Activated naive CD4-positive, alpha-beta T cell treated with anti-CD3 and anti-CD28 coated beads, Interleukin-2, amount 50 U/mL, for 72 hours (primary cell): ENCODE measurements at places on chromosomes 2 and 18. TPM values are rescaled to one million over a fixed set of nuclear protein-coding genes. Genes with fewer than 3 reads are reported as not detected.

RSAD2 gene
- total RNA-seq, result 11.1 TPM

DNA sequence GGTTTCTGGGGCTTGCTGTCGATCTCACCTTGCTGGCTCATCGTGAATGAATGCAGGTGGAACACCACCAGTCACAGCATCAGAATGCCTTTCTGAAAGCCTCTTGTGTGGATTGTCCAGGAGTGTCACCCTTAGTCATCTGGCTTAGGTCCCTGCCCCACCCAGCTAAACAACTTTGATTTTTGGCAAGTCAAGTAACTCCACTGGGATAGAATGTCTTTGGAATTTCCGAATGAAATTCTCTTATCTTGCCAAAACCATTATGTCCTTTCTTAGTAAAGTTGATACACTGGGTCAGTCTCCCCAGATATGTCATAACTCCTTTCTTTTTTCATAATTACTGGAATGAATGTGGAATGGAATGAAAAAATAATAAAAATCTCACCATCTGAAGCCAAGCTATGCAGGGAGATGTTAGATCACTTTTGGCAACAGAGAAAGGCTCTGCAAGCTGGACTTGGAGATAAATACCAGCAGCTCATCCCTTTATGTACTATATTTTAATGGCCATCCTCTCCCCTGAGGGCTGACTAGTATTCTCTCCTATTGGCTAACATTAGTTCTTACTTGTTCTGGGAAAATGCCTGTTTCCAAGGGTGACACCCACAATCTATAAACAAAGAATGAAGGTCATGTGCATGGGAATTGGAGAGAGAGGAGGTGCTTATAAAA lies 35.4 kb downstream of the INSIG2 start:
- DNase-seq, result no peak

DNA sequence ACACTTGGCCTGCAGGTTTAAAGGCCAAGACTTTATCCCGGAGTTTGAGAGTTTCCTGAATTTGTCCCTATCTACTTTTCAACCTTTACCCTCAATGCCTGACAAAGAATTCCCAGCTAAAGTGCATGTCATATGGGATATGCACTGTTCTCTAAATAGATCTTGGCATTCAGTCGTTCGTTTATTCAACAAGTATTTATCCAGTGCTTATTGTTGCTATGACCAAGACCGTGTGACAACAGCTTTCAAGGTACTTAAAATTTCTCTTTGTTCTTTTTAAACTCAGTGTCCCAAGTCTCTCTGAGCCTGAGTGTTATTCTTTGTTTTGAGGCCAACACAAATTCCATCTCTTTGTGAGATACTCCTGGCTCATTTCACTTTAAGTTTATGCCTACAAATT lies 133.4 kb downstream of the RGPD3 start:
- no peak for DNase-seq

SUPT7L gene
- 35.7 TPM for total RNA-seq

DNA sequence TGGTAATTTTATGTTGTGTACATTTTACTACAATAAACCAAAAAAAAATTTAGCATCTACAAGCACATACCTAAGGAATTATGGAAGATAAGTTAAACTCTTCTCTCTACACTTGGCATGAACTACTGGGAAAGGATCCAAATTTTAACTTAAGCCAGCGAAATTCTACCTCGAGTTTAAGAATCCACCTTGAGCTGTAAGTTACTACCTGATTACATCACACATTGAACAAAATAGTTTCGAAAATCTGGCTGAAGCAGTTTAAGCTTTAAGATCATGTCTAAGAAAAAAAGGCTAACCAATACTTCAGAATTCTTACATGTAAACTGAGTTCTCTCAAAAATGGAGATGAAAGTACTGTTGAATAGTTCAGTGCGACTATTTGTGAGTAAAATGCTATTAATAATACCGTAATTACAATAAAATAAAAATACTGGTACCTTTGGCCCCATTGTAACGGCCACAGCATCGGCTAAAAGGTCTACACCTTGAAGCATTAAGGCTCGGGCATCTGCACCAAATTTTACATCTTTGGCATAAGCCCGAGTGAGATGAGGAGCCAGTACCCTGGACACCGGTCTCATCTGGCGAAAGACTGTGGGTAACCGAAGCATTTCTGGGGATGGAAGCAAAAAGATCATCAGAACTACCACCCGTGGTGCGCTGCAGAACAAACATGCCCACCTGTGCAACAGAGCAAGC lies 1.3 kb downstream of the HSPD1 start:
- no peak for DNase-seq

- DNase-seq, result no peak
Observed at GRCh38 chr2:109736177-109736827, 57.8 kb upstream of the RGPD5 start.

- no peak for DNase-seq
Observed at GRCh38 chr2:8502316-8502715, 179.5 kb upstream of the ID2 start.

- DNase-seq, result no peak
Observed at GRCh38 chr18:79558196-79558932, 121.2 kb upstream of the CTDP1 start.

DNA sequence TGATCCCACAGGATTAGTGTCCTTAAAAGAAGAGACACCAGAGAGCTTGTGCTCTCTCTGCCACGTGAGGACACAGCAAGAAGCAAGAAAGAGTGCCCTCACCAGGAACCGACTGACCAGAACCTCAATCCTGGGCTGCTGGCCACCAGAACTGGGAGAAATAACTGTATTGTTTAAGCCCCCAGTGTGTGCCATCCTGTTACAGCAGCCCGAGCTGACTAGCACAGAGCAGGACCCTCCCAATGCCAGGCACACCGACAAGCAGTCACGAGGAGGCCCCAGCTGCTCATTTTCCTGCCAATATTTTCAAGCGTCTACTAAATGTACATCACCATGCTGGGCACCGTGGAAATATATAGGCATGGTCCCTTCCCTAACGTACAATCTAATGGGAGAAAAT lies 17.1 kb downstream of the FAM178B start:
- DNase-seq, result no peak

DNA sequence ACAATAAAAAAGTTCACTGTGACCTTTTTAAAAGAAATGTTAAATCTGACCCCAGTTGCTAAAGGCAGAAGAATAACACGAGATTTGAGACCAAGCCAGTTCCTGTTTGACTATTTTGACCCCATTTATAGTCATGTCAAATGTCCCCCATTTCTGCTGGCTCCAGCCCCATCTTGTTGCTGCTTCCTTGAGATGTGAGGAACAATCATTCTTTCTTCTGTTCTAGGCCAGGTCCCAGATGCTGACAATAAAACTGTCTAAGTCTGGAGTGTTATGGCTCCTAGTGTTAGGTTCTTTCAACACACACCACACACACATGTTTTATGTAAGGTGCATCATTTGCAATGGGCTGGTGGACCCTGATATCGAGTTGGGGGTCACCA lies 92.0 kb upstream of the CYP1B1 start:
- no peak for DNase-seq

THSD7B gene
- total RNA-seq, result not detected

ADGRF3 gene
- total RNA-seq, result 7.5 TPM

- DNase-seq, result peak; percentile 44
Observed at GRCh38 chr2:72924353-72925240, 7.3 kb downstream of the EMX1 start.

TMEM150A gene
- total RNA-seq, result 3.1 TPM
